ENCODE measurements at places on chromosomes 4 and X.
A peak's percentile ranks its signal among the peaks of the same experiment; 100 is the strongest.

DNA sequence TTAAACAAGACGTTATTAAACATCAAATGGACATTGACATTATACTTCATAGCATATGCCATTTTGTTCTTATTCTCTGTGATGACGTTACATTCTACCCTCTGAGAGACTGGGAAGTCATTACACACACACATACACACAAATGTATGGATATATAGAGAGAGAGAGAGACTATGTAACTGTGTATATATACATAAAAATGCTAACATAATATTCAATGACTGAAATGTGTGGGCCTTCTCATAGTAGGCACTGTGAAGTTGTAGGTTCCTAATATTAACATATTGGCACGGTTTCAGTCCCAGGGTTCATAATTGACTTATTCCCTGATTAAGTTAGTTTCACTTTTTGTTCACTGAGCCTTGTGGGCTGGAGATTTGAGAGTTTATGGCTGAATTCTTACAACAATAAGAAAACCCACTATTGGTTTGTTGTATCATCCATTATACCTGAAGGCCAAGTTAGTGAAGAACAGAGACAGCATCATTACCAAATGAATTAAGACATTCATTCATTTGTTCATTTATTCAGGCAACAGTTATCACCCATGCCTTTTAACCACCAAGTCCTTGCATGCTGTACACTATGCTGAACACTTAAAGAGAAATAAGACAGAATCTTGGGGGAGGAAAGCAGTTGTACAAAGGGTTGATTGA, 68.5 kb downstream of the GAB1 start:
- DNase-seq = no peak

GRCh38 chr4:121668368-121669162, 28.2 kb downstream of the ANXA5 start:
- peak; percentile 22 for DNase-seq

- no peak for DNase-seq
Measured at GRCh38 chrX:123685232-123685631, 47.6 kb downstream of the THOC2 start.

GRCh38 chr4:83906561-83906960, 370.7 kb downstream of the GPAT3 start:
- no peak for DNase-seq

- DNase-seq = no peak
Measured at GRCh38 chr4:136395212-136395722, 1137.0 kb downstream of the PCDH18 start.

- DNase-seq = no peak
Measured at GRCh38 chrX:37754516-37754915, 25.3 kb upstream of the CYBB start.

DNA sequence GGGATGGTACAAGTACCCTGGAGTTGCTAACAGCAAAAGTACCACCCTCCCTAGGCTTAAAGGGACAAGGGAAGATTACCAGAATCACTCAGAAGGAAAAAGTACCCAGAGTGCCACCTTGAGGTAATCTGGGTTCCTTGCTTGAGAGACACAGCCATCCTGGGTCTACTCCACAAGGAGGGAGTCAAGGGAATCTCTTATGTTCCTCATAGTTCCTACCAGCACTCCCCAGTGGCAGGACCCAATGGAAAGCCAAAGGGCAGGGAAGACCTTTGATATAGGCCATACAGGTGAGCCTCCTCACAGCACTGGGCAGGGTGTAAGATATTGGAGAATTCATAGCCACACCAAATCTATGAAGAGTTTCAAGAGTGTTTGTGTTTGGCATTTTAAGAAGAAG, 5.7 kb downstream of the IL2 start:
- DNase-seq = peak; percentile 32

GRCh38 chr4:153204247-153204671, at the start of gene TRIM2:
TSS of gene TRIM2 (plus strand) at chr4:153204443. CDS start at chr4:153204531, 88 bp downstream.
- DNase-seq = peak; percentile 76

DNA sequence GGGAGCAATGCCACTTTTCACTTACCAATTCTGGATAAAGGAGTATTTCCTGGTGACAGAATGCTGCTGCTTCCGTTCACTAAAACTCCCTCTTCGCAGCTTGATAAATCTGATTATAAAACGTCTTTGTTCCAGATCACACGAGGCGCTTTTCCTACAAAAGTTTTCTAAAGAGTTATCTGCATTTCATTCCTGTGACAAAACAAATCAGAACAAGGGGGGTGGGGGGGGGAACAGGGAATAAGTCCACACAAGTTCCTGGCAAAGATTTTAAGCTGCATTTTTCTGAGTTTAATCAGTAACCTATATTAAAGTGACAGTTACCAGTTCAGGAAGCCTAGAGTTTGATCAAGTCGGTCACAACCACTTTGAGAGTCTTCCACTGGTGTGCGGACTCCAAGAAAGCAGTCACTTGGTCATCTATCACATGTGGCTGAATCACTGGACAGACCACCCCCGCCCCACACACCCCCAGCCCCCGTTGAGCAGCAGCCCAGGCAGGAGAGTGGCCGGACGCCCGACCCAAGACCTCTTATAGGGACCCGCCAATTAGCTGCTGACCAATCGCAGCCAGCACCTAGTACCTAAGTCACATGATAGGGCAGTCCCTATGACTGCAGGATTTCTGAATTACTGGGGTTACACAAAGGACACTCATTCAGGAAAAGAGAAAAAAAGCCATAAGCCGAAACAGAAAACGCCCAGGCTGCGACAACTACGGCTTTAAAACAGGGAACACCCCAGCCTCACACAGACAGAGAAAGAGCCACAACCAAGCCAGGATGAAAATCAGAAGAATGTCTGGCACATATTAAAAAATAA, 569.3 kb upstream of the DIPK2B start:
- peak; percentile 65 for DNase-seq

DNA sequence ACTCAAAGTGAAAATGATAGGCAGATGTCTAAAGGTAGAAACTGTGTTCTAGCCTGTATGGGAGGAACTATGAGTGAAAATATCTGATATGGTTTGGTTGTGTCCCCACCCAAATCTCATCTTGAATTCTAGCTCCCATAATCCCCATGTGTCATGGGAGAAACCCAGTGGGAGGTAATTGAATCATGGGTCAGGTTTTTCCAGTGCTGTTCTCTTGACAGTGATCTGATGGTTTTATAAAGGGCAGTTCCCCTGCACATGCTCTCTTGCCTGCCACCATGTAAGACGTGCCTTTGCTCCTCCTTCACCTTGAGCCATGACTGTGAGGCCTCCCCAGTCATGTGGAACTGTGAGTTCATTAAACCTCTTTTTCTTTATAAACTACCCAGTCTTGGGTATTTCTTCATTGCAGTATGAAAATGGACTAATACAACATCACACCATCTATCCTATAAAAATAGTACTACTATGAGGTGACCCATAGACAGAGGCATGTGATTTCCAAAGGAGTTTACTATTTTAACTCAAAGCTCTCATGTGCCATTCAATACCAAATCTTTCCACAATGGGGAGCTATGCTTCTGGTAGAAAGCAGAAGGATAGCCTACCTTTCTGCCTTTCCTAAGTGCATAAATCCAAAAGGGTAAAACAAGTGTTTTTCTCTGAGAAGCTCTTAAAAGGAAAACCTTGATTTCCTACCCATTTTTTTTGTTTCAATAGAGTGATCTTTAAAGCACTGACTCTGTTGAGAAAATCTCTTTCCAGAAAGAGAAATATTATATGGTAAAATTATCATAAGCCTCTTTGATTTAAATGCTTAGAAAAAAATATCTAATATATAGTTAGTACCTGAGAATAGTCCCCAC, 38.8 kb downstream of the SEC31A start:
- DNase-seq = peak; percentile 50

DNA sequence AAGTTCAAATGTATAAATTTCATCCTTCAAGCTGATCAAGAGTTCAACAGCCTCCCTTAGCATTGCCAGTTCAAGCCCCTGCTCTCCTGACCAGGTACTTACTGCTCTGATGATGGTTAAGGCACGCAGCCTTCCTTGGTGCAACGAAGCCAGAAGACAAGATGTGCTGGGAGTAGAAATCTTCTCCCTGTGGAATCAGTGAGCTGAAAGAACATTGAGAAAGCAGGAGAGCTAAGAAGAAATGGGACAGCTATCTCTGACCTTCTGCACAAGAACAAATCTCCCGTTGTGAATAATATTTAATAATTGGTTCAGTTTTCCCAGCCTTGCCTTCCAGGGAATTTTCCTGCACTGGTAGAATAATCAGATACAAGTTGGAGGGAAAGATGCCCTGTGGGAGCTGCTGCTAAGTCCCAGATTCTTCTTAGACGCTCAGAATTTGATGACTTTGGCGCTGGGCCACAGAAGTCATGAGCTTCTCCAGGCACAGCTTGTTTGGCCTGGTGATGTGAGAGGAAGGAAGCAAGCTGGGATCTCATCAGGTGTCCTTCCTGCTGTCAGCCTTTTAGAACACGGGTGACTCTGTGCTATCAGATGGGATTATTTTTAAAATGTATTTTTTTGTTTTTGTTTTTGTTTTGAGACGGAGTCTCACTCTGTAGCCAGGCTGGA, 77.8 kb downstream of the CD38 start:
- DNase-seq = no peak

DNA sequence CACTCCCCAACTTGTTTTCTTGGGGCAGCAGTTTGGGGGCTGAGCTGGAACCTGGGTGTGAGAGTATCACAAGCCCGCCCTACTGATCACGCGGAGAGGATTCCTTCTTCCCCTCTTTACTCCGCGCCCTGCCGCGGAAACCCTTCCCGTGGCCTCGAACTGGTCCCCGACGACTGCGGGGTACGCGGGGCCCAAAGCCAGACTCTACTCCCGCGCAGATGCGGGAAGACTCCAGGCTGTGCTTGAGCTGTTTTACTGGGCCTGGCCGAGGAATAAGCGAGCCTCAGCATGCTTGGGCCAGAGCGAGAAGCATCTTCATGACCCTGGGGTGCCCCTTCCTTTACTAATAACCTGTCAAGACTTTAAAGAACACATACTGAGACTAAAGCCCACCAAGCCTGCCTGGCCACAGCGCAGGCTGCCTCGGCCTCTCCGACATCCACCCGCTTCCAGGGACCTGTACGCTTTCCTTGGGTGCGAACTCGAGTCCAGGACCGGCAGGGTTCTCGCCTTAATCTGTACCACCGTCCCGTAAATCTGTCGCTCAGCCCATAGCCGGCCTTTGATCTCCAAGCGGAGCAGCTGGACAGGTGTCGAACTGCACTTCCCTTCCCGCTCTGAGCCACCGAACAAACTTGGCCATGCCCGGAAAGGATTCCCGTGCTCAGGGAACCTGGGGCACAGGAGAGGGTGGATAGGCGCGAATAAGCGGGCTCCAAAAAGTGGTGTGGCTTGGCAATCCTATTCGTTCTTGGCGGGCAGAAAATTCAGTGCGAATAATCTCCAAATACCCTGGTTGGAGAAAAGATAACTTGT, 55.0 kb upstream of the TMEM33 start:
- DNase-seq = no peak

DNA sequence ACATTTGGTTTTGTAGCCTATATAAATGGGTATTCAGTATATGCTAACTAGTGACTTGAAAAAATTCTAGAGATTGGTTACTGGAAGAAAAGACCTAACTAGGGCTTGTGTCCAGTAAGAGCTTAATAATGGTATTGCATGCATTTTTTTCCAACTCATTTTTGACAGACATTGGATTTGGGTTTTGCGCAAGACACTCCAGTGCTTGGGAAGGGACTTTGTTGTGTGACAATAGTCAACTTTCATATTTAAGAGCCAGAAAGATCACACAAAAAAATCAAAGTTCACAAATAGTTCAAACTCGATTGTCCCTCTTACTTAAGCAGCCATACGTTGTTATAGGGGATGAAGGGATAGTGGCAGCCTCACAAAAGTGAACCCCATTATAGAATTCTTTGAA, 1.2 kb upstream of the HSD17B11 start:
- no peak for DNase-seq

DNA sequence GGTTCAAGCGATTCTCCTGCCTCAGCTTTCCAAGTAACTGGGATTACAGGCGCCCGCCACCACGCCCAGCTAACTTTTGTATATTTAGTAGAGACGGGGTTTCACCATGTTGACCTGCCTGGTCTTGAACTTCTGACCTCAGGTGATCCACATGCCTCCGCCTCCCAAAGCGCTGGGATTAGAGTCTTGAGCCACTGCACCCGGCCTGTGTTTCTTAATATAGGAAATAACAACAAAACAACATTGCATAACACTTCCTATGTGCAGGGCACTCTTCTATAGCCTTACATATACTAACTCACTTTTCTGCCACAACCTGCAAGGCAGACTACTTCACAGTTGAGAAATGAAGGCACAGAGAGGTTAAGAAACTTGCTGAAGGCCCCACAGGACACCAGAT, 12.8 kb upstream of the TMEM131L start:
- DNase-seq = no peak

- DNase-seq = peak; percentile 28
Measured at GRCh38 chr4:123443401-123444289, 47.0 kb downstream of the SPRY1 start.

- no peak for DNase-seq
Measured at GRCh38 chr4:4868758-4869723, 9.6 kb downstream of the MSX1 start.

- peak; percentile 67 for DNase-seq
Measured at GRCh38 chr4:122259849-122260248, 107.7 kb downstream of the BLTP1 start.

GRCh38 chrX:124931241-124931640, 388.4 kb upstream of the TEX13C start:
- DNase-seq = no peak

GRCh38 chrX:119871245-119871598, 311 bp downstream of the RNF113A start:
- peak; percentile 8 for DNase-seq

DNA sequence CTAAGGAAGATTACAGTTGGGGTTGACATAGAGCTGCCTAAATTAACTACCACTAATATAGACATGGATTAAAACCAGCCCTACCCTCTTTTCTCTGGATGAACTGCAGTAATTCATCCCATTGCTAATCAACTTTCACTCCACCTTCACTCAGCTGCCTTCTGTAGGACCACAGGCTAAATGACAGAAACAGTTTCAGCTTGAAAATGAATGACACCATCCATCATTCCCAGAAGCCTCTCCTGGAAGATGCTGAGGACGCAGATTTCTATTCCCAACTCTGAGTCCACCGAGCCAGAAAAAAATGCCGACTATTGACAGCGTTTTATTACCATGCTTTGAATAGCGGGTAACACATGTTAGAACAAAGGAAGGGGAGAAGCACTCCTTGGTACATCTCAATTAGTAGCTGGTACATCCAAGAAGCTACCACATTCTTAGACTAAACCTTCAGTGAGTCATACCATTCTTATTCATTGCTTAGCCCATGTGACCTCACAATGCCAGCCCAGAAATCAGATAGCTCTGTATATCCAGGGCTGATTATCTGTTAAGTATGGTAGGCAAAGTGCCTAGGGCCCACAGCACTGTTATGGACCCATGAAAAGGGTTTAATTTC, 25.3 kb downstream of the DCX start:
- DNase-seq = peak; percentile 0

All from bronchial epithelial cell (primary cell).